ENCODE measurements at places on chromosomes 2 and 18.

- DNase-seq, result peak; percentile 45
Observed at GRCh38 chr2:144431392-144431783, 88.5 kb downstream of the ZEB2 start.

- no peak for DNase-seq
Observed at GRCh38 chr18:47484068-47484467, 232.6 kb upstream of the SKOR2 start.

DNA sequence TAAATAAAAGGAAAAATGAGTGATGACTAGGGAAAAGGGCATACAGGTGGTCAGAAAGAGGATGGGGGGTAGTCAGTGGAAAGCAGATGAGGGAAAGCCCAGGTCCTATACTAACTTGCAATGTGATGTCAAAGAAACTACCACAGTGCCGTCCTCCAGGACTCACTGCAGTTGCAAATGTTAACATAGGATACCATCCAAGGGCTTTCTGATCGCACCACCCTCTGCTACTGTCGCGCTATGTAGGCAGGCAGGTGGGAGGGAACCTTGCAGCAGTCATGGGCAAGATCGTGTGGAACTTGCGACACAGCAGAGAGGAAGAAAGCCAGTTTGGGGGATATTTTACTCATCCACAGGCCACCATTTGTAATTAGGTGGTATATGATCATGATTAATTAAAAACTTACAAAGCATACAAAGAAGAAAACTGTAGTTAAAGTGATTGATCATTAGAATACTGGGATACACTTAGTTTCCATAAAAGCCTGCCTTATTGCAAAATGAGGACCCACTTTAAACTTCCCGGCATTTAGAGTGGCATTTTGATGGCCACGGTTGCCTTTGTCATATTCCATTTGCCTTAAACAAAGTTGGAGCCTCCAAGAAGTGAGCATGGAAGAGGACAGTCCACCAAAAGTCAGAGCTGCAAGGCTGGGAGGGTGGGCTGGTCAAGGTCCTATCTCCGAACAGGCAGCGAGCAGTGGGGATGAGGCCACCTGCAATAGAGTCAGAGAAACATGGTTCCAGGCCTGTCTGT lies 8.5 kb upstream of the ROCK2 start:
- no peak for DNase-seq

DNA sequence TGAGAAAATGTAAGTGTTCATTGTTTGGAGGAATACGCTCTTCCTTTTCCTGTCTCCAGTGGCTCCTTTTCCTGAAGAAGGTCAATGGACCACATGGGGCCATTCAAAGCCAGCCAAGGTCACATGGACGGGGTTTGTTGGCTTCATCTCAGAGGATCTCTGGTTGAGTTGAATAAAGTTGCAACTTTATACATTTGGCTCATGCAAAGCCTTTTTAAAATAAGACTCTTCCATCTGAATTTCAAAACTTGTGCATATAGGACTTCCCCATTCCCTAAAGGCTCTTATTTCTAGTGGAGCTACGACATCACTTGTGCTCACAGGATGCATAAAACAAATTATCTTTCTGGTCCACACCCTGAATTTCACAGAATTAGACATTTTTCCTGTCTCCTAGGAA lies 235.5 kb downstream of the CMPK2 start:
- peak; percentile 42 for DNase-seq

DNA sequence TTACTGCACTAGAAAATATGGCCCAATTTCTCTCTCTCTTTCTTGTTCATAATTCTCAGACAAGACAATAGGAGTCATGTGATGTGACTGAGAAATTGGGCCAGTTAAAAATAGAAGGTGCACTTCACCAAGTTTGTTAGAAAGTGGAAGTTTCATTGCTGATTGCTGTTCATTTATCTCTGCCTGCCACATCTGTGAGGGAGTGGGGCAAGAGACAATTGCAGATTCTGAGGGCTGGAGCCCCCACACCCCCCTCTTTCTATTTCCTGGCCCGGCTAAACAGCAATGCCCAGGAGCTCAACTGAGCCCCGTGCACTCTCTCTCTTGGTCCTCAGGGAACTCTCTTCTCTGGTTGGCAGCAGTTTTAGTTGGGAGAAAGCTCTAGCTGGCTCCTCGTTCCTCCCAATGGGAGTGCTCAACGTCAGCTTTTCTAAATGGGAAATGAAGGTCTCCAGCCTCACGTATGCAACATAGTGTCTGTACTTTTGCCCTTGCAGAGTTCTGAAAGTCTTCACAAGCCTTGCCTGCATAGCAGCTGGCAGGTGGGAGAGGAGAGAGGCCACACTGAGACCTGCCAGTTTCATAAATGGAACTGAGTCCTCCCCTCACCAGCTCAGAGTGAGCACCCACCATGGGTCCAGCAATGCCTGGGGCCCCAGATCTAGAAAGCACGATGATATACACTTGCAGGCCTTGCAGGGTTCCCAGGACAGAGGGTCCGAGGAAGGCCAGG lies 115.7 kb downstream of the MYCN start:
- DNase-seq, result no peak

DNA sequence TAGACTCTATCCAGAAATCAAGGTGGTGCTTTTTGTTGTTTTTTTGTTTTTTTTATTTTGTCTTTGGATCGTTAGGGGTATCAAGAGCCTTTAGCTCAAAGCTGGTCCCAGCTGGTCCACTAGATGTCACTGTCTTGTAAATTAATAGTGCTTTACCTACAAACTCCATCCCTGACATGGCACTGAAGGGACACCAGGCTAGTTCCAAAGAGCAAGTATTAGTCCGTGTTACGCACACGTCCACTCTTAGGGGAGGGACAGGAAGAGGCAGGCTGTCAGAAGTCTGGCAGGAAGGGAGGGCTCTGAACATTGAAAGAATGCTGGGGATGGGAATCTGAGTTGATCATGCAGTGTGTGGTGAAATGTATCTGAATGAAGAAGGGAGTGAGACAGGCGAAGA lies 85.9 kb upstream of the CCBE1 start:
- DNase-seq, result no peak

- no peak for DNase-seq
Observed at GRCh38 chr2:189654641-189655040, 6.6 kb upstream of the ASNSD1 start.

DNA sequence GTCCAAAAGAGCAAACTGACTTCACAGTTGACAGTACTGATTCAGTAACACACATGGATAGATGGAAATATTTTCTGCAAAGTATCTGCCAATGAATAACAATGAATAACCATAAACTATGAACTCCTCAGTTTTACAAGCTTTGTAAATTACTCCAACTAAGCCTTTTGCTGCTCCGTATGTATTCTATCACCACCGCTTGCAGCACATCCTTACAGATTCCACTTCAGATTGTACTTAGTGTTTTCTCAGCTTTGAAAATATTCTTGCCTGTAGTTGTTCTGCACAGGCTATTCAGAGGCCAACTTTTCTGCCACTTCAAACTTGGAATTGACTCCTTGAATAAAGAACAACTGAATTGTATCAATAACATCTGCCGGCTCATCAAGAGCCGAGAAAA lies 36.2 kb downstream of the TLK1 start:
- no peak for DNase-seq

- DNase-seq, result no peak
Observed at GRCh38 chr2:48707466-48707865, 48.1 kb downstream of the LHCGR start.

DNA sequence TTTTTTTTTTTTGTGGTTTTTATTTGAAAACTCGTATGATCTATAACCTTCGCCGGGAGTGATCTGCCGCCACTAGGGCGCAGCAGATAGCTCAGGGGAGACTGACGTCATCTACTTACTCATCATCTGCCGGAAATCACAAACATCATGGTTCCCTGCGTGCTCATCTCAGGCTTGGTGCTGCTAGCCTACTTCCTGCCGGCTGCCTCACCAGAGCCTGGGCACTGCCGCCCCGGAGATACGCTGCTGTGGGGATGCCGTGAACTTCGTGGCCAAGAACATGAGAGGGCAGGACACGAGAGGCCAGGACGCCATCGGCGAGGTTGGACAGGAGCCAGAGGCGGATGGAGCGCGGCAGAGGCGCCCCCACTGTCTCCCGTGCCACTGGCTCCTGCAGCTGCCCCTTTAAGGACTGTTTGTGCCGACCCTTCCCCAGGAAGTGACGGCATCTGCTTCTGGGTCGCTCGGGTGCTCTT lies 68.8 kb downstream of the DOK6 start:
- DNase-seq, result no peak

DNA sequence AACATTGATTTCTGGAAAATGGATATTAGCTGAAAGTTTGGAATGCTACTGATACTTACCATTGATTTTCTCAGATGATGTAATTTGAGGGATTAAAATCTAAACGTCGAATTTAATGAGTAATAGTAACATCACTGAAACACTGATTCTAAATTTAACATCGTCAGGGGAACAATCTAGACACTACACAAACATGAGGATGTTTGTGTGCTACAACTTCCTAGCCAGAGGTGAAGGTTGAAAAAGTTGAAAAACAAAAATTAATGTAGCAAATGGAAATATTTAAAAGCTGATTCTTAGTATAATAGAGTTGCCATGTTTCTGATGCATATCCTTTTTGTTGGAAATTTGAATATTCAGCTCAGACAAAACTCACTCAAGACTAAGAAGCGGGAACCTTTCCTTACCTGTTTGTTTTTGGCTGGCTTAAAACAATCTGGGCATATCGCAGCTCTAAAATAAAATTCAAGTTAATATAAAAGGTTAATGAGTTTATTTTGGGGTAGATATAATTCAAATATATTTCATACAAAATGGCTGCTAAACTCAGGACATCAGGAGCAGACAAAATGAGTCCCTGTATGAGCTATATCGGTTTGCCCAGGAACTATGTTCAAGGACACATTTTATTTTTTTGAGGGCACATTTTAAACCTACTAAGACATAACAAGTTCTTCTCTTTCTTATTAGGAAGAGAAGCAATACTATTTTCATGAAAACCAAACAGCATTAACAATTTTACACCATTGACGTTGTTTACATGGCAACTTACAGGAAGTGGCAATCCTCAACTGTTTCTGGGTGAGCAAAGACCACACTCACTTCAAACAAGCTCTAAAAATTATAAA lies 52.6 kb upstream of the PEX13 start:
- DNase-seq, result no peak

DNA sequence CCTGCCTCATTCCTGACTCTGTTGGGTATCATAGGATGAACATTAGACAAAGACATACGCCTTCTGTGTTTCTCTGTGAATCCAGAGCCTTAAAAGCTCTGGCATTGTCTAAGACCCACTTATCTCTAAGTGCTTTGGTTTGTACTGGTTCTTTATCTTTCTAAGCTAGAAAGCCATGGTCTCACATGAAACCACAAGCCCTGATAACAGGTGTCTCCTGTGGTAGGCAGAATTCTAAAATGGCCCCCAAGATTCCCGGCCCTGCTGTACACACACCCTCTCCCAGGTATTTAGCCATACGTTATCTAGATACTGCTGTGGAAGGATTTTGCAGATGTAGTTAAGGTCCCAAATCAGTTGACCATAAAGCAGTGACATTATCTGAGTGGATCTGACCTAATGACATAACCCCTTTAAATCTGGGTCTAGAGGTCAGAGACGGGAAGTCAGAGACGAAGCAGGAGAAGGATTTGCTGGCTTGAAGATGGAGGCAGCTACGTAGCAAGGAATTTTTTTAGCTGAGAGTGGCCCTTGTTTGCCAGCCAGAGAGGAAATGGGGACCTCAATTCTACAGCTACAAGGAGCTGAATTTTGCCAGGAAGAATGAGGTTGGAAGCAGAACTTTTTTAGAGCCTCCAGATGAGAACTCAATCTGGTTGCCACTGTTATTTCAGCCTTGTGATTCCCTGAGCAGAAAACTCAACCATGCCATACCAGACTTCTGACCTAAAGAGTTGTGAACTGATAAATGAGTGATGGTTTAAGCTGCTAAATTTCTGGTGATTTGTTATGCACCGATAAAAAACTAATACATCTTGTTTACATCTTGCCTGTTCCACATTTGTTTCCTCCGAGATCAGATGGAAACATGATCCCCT lies 186.7 kb downstream of the CAMKMT start:
- no peak for DNase-seq

DNA sequence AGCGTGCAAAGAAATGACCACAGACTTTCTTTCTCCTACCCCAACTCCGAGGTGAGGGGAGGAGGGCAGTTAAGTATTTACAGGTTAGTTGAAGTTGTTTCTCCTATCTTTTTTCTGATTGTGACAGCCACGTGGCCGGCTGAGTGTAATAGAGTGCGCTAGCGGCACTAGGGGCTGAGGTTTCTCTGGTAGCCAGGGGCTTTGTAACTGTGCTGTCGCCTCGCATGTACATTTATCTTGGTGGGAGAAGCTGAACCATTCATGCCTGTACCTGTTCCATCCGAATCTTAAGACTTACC lies 214.1 kb upstream of the STON1 start:
- DNase-seq, result peak; percentile 22

- no peak for DNase-seq
Observed at GRCh38 chr2:201401815-201402214, 44.7 kb upstream of the FLACC1 start.

GRCh38 chr2:217685255-217685605 lies 317.6 kb downstream of the TNS1 start:
- no peak for DNase-seq

GRCh38 chr2:231928901-231929725 lies 2.9 kb upstream of the NPPC start:
- DNase-seq, result no peak

GRCh38 chr2:55056024-55056521 lies 5.8 kb upstream of the RTN4 start:
- DNase-seq, result no peak

GRCh38 chr2:17538844-17539554 lies 1.5 kb upstream of the VSNL1 start:
- DNase-seq, result peak; percentile 83

DNA sequence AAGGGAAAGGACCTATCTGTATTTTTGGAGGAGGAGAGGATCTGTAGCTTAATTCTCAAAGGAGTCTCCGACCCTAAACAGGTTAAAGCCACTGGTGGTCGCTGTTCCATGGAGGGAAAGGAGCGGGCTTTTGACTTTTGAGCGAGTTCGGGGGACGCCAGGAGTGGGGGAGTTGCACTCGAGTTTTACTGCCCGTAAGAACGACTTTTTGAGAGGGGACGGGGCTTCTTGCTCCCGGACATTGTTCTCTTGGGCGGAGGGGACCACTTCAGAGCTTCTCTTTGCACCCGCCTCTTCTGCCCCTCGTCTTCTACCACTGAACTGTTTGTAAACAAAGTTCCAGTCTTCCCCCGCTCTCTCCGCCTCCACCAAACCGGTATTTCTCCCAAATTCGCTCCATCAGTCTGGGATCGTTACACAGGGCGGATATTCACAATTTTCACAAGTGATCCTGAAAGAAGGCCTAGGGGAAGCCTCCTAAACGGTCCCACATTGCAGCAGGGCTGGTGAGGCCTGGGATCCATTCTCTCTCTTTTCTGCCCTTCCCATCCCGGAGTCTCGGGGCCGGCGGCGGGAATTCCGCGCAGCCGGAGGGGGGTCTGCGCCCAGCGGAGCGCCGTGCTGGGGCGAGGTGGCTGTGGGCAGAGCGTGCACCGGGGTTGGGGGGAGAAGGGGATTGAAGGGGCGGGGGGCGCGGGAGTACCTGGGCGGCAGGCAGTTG lies 6.6 kb downstream of the DLX2 start:
- peak; percentile 21 for DNase-seq

All from femur (tissue), 1 donor.